ENCODE measurements at places on chromosomes 6 and 20.

DNA sequence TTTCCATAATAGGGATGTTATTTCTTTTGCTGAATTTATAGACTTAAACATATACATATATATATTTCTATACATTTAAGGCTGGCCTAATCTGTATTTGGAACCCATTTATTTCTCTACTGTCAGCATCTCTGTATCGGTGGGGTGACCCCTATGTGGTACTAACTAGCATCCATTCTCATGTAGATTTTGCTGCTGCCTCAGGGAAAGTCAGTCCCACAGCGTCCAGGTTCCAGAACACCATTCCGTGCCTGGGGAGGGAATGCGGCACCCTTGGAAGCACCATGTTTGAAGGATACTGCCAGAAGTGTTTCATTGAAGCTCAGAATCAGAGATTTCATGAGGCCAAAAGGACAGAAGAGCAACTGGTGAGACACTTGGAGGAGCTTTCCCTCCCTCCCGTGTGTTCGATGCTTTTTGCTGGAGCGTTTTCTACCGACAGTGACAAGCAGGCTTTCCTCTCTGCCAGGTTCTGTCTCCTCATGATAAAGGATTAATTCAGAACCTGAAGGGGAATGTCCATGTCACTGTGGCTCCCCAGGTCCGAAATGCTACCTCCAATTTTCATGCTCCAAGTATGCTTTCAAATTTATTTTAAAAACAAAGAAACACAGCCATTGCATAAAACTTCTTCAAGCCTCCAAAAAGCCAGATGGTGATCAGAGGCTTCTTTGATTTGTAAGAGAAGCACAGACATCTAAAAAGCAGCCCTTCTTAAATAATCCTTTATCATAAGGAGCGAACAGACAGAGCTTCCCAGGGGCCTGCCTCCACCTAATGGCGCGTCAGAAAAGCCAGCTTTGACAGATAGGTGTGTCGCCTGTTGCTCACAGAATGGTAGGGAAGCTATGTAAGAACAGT is 13.1 kb downstream of the TNFAIP3 start:
- DNase-seq, result no peak

- DNase-seq, result no peak
Measured at GRCh38 chr6:136344420-136344819, 54.8 kb upstream of the BCLAF1 start.

DNA sequence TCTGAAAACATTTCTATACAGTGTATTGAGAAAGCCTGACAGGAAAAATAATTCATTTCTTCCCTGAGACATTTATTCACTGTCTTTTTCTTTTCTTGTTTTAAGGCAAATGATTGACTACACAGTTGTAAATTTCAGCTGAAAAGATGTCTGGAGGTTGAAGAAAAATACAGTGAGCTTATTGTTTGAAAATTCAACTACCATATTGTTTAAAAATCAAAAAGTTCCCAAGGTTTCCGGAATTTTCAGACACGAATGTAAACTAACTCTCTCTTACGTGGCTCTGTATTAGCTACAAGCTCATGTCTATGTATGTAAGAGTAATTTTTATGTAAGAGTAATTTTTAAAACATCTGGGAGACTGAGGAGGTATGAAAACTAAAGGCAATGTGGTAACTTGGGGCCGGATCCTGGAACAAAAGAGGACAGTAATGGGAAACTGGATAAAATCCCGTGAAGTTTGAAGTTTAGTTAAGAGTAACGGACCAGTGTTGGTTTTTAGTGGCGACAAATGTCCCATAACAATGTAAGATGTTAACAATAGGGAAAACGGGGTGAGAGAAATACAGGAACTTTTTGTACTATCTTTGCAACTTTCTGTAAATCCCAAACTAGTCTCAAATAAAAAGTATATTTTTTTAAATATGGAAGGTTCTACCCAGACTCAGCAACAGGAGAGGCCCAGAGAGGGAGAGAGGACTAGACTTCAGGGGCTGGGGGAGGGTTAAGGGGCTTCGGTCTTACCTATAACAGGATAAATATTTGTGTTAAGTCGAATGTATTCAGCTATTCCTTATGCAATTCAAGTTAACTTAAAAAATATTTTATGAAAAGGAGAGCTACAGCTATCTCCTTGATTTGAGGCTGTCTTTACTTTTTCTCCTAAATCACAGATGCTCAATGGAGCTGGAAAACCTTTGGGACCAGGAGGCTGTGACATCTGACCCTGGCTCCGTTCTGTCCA is 1.3 kb downstream of the PTGIS start:
- no peak for DNase-seq

DNA sequence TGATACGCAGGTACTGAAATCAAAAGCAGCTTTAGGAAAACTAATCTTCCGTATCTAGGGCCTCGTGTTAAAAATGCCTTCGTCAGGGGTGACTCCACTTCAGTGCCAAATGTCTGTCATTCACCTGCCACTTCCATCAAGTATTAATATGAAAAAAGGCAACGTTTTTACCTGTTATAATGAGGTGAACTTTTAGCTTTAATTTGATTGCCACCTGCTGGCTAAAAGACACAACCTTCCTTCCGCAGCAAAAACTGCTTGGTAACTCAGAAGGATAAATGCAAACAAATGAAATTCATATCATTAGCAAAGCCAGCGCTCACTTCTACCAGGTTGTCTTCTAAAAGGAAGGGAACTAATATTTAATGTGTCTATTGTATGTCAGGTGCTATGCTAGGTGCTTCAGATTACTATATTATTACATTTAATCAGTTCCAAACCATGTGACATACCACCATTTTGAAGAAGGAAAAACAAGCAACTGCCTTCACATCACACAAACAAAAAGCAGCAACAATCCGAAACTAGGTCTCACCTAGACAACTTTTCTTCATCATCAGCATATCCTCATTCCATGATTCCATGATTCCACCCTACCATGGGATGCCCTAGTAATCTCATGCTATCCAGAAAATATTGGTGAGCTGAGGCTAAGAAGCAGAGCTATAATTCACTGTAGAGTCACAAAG is 20.6 kb upstream of the ARHGAP18 start:
- DNase-seq, result no peak

- no peak for DNase-seq
Measured at GRCh38 chr6:166382500-166382932, 224 bp downstream of the MPC1 start.

DNA sequence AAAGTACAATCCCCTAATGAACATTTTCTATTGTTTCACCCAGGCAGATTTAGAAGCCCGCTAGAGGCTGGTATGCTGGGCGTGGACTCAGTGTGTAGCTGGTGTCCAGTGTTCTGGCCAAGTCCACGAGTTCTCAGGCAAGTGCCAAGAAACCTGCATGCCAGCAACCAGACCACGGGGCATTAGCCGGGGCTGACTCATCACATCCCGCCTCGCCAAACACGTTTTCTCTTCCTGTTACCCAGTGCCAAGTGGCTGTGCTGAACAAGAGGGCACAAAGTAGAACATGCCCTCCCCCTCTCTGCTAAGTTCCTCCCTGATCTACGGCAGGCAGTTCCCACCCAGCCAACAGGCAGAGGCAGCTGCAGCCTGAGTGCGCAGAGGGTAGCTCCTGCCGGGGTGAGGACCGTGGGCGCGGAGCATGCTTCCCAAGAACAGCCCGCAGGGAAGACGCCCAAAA is 29.6 kb downstream of the RAMACL start:
- DNase-seq, result peak; percentile 95

DNA sequence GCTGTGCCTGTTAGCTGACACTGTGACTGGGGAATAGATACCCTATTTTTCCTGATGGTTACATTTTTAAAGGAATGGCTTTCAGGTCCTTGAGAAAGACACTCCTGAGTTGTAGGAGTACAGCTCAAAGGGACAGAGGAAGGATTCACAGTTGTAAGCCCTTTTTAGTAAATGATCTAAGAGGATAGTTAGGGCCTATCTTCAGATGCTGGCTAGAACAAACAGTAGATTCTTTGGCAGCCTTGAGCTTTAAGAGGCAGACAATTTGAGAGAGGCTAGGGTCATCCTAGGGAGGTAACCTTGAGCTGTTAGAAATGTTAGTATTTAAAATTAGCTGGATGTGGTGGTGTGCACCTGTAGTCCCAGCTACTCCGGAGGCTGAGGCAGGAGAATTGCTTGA is 111.5 kb downstream of the ZFAND3 start:
- DNase-seq, result no peak

GRCh38 chr6:57242505-57242904 is 20.4 kb upstream of the RAB23 start:
- DNase-seq, result no peak

GRCh38 chr20:47481330-47482216 is 20.1 kb upstream of the NCOA3 start:
- DNase-seq, result no peak

GRCh38 chr6:54598787-54599313 is 247.7 kb upstream of the FAM83B start:
- no peak for DNase-seq

DNA sequence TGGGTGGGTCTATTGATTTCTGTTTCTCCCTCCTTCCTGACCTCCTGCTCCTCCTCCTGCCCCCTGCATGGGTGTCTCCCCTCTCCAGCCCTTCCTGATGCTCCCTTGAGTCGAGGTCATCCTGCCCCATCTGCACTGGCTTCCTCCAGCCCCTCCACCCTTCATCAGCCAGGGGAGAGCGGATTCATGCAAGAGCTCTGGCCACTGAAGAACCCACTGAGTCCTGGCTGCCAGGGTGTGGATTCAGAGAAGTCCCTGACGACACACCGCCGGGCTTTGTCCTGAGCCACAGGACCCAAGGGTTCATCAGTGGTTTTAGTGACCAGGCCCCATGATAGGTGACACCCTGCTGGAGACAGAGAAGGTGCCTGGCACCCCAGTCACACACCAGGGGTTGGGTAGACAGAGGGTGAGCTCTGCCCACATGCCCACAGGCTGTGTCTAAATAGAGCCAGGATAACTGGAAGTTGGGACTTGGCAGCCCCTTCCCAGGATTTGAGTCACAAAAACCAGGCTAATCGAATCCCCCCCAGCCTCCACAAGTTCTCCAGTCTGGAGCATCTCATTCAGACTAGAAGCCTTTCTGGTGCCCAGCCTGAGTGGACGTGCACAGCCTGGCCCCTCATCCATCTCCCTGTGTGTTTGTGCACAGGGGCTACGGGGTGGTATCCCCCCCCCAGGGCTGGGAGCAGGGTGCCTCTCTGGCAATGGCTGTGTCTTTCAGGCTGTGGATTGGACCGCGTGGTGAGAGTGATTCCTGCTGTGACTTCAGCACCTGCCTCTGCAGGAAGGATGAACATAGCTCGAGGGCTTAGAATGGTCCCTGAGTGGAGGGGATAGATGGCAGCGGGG is 1.2 kb downstream of the GFRA4 start:
- no peak for DNase-seq

DNA sequence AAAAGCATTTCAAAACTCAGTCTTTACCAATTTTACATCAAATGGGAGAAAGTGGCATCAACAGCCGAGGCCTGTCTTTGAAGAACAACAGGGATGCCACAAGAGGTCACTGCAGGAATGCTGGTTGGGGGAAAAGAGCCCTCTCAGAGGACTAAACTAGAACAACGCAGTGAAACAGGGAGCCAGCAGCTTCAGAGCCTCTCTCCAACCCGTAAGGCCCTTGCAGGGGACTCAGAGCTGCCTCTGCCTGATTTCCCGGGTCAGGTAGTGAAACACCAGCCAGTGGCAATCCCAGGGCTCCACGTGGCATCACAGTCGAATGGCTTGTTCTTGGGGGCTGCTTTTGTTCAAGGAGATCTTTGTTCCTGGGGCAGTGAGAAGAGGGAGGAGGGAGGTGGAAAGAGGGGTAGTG is 55.0 kb upstream of the KCNK16 start:
- peak; percentile 53 for DNase-seq

GRCh38 chr6:97864826-97865225 is 581.8 kb upstream of the MMS22L start:
- DNase-seq, result no peak

DNA sequence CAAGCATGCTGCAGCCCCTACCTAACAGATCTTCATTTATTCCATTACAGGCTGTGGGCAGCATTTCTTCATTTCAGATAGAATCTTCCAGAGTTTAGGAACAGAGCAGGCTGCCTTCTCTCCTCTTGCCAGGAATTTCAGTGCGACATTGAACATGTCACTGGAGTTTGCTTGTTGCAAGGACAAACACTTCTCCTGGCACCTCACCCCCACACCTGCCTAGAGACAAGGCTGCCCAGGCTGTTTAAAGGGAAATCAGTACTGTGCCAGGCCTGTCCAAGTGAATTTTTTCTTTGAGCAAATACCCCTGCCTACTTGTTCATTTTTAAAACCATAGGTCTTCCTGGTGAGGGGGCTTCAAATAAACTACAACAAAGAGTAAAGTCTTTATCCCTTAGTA is 594.1 kb downstream of the PTPRT start:
- no peak for DNase-seq

DNA sequence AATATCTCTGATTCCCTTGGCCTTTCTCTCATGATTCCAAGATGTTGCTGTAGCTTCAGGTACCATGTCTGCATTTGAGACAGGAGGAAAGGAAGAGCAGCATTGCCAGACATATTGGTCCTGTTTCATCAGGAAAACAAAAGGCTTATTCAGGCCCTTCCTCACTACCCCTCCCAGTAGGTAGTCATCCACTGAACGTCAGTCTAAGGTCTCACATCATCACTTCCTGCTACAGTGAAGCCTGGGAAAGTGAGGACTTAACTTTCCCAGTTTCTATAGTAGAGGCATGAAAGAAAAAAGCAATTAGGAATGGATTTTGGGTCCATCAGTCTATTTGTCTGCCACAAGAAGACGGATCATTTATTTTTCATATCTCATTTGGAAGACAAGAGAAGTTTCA is 85.7 kb upstream of the SOX4 start:
- no peak for DNase-seq

DNA sequence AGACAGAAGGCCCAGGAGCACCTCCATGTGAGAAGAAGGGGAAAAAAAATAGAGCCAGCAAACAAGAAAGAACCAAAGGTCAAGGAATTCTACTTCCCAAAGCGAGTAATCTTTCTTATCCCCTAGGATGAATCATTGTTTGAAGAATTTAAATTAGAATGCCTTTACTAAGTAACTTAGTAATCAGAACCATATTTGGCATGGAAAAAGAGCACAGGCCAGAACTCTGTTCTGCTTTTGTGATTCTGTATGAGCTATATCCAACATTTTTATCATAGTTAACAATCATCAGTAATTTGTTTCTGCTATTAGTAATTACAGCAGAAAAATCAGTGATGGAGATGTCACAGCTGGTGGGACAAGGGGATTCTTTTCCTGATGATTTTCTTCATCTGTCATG is 228.8 kb upstream of the FAM83B start:
- no peak for DNase-seq

- no peak for DNase-seq
Measured at GRCh38 chr6:119133400-119133799, 54.9 kb upstream of the FAM184A start.

DNA sequence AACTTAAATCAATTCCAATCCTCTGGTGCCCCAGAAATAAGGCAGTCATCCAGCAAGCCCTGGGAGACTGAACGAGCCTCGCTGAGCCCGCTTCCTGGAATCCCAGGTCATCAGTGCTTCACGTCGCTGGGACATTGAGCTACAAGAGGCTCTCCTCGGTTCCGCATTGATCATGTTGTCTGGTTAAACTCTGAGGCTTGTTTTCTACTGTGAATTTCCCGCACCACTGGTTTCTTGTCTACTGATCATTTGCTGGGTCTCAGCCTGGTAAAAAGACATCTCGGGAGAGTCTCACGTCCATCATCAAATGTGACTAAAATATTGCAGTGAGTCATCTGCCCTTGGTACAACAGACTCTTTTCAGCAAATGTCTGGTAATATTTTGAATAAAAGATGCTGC is 569.2 kb downstream of the QKI start:
- DNase-seq, result no peak

- peak; percentile 80 for DNase-seq
Measured at GRCh38 chr20:63499338-63499969, 571 bp upstream of the EEF1A2 start.

Measured in posterior cingulate gyrus (tissue), 11 donors.